ENCODE measurements at places on chromosomes 13 and 19.

- DNase-seq: peak; percentile 71
Measured at GRCh38 chr19:57037556-57037955, 82.2 kb upstream of the USP29 start.

DNA sequence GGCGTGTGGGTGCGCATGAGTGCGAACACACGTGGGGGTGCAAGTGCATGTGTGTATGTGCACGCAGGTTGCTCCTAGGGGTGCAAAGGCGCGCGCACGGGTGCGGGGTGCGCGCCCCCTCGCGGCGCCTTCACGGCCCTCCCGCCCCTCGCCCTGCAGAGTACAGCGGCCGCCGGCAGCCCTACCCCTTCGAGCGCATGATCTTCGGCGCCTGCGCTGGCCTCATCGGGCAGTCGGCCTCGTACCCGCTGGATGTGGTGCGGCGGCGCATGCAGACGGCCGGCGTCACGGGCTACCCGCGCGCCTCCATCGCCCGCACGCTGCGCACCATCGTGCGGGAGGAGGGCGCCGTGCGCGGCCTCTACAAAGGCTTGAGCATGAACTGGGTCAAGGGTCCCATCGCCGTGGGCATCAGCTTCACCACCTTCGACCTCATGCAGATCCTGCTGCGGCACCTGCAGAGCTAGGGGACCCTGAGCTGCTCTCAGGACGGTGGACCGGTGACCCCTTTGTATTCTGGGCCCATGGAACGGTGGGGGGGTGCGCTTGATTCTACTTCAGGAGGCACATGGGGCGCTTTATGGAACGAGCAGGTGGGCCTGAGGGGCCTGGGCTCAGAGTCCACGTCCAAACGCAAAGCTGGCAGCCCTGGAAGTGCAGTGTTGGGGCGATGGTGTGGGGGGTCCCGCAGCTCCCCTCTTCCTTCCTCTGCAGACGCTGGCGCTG, 27.7 kb downstream of the TMEM161A start:
- DNase-seq: peak; percentile 61

DNA sequence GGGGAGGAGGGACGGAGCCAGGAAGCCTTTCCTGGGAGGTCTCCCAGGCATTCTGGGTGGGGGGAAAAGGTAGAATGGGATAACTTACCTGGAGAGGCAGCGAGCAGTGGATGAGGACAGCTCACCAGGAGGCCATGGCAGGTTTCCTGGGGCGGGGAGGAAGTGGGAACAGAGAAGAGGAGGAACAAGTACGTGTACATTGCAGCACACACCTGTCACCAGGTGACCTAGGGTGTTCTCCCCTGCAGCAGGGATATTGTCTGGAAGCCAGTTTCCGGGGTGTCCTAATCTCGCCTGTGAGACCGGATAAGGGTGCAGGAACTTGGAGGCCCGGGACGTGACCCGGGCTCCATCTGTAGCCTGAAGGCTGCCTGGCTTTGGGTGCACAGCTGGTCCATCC, at the start of gene FUT3:
Gene FUT3, minus strand, starts transcription at position 148 of the 400 bp plus-strand sequence.
- no peak for DNase-seq

GRCh38 chr13:97194479-97194878, 27.7 kb upstream of the MBNL2 start:
- peak; percentile 26 for DNase-seq

DNA sequence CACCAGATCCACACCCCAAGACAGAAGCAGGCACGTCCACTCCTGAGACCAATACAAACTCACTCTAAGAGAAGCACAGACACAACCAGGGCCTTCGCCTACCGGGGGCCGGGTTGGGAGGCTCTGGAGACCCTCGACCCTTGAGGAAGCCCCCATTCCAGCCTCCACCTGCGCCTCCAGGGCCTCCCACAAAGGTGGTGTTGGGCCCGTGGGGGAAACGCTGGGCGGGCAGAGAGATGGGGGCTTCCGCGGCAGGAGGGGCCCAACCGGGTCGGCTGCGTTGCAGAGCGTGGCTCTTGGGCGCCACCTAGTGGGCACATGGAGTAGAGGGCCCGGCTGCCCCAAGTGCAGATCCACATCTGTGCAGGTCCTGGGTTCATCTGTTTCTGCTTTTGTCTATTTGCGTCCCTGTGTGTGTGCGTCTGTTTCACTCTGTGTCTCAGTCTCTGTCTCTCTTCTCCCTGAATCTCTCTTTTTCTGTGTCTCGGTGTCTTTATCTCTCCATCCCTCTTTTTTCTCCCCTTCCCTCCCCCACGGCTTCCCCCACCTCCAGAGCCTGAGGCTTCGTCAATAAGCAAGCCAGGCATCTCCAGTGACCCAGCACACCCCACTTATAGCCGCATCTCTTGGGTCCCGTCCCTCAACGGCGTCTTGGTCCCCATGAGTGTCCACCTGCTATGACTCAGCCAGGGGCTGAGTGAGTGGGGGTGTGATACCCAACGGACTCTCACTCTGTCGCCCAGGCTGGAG, 10.5 kb upstream of the TINCR start:
- DNase-seq: peak; percentile 86

GRCh38 chr13:74945637-74946036, 536.3 kb downstream of the TBC1D4 start:
- no peak for DNase-seq

GRCh38 chr19:28152195-28152594, 1060.8 kb downstream of the UQCRFS1 start:
- DNase-seq: no peak

DNA sequence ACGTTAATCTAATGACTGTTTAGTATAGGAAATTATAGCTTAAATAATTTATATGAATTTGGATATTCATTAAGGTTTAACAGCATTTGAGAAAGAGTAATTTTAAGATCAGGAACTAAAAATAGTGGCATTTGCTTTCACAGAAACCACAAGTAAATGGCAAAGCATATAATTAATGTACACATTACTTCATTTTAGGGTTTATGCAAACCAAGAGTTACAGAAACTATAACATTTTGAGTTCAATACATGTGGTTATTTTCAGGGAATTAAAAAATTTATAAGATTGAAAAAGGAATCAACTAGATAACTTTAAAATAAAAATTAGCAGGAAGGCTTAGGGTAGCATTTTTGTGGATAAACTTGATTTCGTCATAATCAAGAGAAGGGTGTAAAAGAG, 151.7 kb upstream of the MIR17HG start:
- DNase-seq: no peak

DNA sequence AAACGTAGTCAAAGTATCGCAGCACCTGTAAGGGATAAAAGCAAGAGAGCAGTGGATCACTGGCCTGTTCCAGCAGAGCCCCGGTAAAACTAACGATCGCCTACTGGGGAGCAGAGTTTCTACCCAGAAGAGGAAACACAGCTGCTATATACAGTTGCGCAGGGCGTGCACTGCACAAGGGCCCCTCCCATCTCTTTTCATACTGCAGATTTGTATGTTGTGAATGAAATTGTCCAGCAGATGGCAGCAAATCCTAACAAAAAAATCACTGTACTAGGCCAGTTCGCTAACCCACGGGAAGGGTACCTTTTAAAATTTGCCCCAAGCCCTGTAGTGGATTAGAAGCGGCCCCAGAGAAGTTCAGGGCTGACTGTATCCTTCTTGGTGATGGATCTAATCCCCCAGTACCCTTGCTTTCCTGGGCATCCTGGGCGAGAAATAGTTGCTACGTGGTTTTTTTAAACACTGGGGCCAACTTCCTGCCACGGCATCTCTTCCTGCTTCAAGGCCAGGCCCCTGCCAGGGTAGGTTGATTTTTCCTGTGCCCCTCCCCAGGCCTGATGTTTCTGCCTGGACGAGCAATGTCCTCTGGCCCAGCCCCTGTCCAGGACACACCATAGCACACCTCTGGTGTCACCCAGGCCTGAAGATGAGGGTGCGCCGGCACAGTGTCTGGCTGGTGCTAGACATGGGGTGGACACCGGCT, 127.0 kb downstream of the IER2 start:
- peak; percentile 88 for DNase-seq

DNA sequence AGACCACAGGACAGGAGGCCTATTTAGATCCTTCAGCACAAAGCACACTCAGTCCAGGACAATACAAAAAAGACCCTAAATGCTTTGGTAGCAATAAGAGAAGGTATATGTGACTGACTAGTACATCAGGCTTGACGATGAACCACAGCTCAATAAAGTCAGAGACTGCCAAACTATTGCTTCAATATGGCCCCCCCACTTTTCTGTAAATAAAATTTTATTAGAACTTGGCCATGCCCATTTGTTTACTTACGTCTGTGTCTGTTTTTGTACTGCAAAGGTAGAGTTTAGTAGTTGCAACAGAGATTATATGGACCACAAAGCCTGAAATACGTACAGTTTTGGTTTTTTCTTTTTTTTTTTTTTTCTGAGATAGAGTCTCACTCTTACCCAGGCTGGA, 136.7 kb downstream of the IRS2 start:
- no peak for DNase-seq

- DNase-seq: no peak
Measured at GRCh38 chr19:10113964-10114650, 2.6 kb downstream of the P2RY11 start.

GRCh38 chr13:44974056-44974793, 15.0 kb downstream of the NUFIP1 start:
- no peak for DNase-seq

DNA sequence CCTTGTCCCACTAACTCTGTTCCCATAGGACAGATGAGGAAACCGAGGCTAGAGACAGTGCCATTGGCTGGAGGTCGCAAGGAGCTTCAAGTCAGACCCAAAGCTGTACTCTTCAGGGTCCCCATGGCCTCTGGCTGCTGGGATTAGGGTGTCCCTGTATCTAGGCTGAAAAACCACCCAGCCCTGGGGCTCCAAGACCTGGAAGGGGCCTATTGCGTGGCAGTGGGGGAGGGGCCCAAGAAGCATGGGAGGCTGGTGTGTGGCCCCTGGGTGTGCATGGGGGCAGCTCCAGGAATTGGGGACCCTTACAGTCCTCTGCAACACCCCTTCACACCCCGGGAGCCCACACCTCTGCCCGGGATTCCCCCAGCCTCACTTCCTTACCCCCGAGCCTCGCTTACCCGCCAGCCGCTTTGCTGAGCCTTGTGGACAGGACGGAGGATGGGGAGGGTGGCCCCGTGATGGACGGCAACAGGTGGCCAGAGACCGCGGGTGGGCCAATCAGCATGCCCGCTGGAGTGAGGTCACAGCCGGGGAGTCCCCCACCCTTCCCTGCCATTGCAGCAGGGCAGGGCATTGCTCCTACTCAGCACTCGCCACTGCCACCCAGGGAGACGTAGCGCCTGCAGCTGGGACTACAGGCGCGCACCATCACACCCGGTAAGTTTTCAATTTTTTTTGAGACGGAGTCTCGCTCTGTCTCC, at the start of gene JSRP1:
Gene JSRP1, minus strand, starts transcription at position 436 of the 704 bp plus-strand sequence. CDS start 1,103 bp downstream, outside the sequence.
- peak; percentile 98 for DNase-seq

DNA sequence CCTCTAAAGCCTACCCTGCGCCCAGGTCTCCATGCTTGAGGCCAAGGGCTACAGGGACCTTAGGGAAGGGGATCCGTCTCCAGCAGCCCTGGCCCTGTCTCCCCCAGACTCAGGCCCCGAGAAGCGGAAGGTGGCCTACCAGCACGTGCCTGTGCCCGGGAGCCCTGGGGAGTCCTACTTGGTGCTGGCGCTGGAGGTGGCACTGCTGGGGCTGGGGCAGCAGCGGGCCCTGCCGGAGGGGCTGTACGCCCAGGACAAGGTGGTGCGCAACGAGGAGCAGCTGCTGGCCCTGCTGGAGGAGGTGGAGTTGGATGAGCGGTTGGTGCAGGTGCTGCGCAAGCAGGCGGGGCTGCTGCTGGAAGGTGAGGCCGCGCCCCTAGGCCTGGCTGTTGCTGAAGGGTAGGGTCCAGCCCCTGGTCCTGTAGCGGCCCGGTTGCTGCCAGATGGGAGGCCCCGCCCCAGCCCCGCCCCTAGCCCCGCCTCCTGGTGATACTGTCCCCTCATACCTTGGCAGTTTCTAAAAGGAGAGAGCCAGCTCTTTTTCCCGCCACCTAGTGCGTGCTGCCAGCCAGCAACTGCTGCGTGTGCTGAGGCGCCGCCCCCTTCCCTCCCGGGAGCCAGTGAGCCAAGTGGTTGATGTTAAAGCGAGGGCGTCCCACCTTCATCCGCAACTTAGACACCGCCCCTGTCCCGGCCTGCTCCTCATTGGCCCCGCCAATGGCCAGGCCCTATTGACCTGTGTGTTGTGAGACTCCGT, 22.6 kb downstream of the ZSWIM4 start:
- peak; percentile 68 for DNase-seq

- no peak for DNase-seq
Measured at GRCh38 chr13:62356977-62357376, 941.3 kb upstream of the PCDH20 start.

DNA sequence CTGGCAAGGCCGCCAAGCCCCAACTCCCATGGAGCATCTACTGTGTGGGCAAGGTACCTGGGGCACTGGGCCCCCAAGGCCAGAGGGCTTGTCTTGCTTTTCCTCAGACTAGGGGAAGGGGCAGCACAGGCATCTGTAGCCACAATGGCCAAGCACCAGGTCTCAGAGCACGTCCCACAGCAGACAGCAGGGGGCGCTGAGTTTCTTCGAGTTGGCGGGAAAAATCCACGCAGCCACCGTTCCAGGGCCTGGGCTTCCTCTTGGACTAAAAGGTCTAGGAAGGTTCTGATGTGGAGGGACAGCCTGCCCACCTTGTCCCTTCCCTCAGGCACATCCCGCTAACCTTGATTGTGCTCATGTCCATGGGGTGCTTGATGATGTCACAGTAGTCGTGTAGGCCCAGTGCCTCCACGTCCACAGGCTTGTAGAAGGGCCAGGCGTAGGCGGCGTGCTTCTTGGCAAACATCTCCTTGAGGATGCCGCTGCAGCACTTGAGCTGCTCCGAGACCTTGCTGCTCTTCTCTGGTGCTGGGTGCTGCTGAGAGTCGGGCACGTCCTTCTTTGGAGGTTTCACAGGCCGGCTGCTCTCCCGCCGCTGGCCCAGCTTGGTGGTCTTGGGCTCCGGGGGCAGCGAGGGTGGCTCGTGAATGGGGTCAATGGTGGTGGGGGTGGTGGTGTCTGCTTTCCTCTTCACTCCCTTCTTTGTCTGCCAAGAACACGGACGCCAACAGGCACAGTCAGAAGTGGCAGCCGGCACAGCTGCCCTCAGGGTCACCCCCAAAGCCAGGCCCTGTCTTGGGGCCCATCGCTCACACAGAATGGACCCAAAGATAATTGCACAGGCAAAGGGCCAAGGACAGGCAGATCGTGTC, 32.0 kb upstream of the EPHX3 start:
- DNase-seq: peak; percentile 88

GRCh38 chr19:14112809-14113385, 4.7 kb downstream of the PRKACA start:
- DNase-seq: no peak

- DNase-seq: peak; percentile 51
Measured at GRCh38 chr19:38265213-38265861, 964 bp downstream of the SPINT2 start.

DNA sequence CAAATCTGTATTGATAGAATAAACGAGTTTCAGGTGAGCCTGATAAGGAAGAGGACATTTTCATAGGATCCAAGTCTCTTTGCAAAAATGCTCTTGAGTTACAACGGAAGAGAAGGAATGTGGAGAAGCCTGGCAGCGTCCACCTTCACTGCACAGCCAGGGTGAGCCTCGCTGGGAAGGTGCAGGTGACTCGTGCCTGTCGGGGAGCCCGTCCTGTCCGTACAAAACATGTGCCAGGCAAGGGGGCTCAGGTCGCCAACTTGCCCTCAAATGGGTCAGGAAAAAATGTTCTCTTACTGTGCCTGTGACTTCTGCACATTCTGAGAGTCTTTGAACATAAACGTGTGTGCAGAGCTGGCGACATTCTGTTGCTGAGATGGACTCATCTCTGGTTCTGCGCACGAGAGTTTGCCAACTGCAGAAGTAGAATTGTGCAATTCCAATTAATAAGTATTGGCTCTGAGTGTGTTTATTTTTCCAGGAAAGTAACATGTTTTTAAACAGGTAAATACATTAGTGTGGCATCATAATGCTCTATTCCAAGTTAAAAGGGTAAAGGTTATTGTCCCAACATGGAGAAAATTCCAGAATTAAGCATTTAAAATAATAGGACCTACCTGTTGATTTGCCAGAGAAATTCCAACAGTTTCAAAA, 28.6 kb downstream of the NAXD start:
- DNase-seq: no peak
